ENCODE measurements at places on chromosomes 7 and 10.
A peak's percentile ranks its signal among the peaks of the same experiment; 100 is the strongest.

DNA sequence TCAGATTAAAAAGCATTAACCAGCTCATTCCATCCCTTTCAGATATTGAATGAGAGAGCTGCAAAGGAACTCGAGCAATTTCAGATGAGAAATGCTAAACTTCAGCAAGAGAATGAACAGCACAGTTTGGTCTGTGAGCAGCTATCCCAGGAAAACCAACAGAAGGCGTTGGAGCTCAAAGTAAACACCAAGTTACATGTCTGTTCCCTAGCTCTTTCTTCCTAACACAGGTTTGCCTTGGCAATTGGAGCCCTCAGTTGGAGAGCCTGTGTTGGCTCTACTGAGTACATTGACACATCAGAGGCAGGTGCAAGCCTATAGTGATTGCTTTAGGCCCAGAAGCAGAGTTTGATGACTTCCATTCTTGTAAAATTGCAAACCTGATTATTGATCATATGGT lies 14.7 kb downstream of the CFAP58 start:
- DNase-seq: no peak

DNA sequence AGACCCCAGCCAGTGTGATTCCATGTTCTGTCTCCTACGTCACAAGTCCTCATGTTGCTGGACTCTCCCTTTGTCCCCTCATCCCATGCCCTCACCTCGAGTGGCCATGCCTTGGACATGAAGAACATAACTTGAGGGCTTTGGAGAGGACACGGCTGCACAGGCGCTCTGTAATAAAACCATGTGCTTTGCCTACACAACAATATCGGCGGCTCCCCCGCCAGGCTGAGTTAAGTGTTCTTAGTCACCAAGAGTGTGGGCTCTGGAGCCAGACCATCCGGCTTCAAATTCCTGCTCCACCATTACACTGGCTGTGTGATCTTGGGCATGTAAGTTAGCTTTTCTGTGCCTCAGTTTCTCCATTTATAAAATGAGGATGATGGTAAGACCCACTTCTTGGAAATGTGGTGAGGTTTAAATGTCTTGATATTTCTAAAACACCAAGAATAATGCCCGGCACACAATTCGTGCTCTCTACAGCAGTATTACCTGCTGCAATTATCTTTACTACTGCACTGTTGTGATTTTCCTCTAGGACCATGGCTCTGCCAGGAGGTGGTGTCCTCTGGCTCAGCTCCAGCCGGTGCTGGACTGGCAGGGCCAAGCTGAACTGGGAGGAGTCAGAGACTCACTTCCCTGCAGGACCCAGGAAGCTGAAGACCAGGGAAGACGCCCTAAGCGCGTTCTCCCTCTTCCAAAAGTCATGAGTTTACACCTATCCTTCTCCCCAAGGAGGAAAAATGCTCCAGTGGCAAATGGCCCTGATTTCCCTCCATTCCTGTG lies 15.7 kb downstream of the SLIT1 start:
- no peak for DNase-seq

- no peak for DNase-seq
Measured at GRCh38 chr7:144731661-144732351, 104.0 kb downstream of the TPK1 start.

GRCh38 chr10:103576862-103577261 lies 83.4 kb downstream of the NEURL1 start:
- DNase-seq: no peak

DNA sequence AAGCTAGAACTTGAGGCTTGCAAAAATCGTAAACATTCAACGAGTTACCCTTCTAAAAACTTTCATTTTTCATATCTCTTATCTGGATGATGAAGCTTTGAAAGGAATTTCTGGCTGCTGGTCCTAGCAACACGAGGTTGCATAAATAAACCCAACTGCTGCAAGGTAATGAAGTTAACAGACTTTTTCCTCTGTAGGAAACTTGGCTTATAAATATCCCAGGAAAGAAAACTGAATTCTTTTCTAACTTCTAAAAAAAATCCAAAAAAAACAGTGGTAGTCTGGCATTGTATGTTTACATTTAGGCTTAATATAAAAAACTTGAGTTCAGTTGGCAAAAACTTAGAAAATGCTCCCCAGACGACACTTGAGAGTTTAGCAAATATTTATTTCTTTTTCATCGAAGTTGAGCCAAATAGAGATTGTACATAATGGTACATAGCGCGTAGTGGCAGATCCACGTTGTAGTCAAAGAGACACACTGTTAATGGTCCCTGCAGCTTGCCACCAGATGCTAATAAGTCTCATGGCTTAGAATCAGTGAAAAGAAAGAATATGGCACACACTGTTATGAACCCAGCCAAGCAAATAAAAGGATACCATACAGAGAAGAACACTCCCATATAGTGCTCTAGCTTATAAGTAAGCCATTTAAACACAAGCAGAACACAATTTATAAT lies 200.3 kb upstream of the PCLO start:
- DNase-seq: no peak

DNA sequence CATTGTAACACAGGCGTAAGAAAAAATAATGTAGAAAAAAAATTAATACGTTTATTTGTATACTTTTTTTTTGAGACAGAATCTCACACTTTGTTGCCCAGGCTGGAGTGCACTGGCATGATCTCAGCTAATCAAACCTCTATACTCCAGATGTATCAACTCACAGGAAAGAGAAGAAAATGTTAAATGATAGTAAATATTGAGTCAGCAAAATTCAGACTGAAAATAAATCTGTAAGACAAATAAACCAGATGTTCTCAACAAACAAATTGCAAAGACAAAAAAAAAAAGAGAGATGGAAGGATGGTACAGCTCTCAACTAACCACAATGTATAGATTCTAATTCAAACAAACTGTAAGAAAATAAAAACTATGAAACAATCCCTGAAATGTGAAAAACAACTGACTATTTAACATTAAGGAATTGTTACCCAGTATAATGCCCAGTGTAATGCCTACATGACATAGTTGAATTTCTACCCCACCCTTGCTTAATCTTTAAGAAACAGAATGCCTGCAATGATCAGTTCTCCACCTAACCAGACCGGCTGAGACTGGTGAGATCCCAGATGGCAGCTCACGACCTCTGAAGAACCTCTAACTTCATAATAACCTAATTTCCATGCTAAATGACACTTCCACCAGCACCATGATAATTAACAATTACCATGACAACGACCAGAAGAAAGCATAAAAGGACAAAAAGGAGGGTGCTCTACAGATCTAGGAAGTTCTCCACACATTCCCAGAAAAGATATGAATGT lies 272.0 kb upstream of the GNAI1 start:
- DNase-seq: no peak

GRCh38 chr7:28055161-28055544 lies 125.4 kb downstream of the JAZF1 start:
- DNase-seq: no peak

DNA sequence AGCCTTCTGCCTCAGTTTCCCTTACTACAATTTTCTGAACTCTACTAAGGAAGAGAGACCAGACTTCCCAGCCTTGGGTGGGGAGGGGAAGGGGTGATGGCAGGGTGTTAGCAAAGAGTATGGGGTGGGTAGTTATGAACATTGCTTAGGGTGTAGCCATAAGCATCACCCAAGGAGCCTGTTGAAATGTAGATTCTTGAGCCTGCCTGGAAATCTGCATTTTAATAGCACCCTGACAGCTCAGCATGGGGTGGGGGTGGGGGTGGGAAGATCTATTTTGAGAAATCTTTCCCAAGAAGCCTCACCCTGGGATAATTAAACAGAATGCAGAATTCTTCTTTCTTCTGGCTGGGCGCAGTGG lies 164.8 kb downstream of the NRF1 start:
- no peak for DNase-seq

DNA sequence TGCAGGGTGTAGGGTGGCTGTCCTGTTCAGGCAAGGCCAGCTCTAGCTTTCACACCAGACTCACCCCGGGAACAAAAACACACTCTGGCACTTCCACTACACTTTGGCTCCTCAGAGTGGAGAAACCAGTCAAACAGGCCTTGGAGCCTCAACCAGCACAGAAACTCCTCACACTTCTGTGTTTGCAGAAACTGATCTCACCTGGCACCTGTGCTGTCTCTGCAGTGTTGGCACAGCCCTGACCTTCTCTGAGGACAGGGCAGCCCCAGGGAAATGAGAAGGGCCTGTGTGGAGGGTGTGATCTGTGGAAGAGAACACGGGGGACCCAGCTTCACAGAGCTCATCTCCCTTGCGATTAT lies 4.1 kb upstream of the CALML5 start:
- no peak for DNase-seq

GRCh38 chr10:22633106-22633505 lies 81.3 kb downstream of the PIP4K2A start:
- DNase-seq: no peak

DNA sequence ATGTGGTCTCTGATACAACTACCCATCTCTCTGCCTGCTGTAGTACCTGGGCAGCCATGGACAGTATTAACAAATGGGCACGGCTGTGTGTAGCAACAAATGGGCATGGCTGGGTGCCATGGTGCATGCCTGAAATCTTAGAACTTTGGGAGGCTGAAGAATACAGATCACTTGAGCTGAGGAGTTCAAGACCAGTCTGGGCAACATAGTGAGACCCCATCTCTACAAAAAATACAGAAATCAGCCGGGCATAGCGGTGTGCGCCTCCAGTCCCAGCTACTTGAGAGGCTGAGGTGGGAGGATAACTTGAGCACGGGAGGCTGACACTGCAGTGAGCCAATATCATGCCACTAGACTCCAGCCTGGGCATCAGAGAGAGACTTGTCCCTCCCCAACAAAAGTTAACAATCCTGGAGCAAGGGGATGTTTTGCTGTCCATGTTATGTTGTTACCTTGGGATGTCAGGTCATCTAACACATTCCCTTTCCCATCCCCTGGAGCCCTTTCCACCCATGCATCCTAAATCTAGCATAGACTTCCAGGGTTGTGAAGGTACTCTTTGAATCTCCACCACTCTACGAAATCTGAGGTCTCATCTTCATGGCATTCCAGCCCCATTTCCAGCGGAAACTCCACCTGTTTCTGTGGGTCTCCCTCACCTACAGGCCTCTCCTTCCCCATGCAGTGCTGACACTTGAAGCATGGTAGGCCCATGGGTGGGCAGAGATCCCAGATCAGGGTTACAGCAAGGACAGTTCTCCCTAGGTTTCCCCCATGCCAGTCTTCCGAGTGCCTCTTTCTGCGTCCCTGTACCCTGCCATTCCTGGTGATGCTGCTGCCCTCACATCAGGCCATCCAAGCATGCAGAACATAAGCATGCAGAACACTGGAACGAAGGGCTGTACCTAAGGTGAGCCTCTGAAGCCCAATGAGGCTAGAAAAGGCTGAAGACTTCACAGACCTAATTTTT lies 13.1 kb downstream of the FXYD4 start:
- DNase-seq: no peak

- no peak for DNase-seq
Measured at GRCh38 chr7:129998446-129998845, 45.7 kb upstream of the UBE2H start.

DNA sequence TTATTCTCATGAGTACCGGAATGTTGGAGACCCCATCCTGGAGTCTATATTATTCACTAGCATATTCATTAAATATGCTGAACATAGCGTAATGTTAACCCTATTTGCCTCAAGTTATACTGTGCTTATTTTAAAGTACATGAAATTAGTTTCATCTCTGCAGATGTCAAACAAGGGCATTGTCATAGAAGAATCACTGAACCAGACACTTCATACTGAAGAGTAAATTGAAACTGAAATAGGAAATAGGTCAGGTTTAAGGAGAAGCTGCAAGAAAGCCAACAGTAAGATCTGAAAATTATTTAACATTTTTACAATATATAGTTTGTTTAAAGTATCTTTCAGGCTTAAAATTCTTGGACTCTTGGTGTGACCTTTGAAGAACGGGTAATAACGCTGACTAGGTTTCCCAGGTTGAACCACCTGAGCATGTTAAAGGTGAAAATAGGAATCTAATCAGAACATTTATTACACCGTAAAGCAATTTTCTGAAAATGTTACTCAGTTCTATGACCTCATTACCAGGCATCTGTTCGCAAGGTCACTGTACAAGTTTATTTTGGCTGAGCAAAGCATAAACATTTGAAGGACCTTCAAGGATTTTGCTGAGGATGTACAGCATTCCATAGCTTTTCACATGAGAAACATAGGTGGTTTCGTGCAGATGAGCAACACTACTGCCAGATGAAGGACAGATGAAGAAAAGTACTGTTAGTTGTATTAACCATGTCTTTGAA lies 82.7 kb downstream of the REEP3 start:
- no peak for DNase-seq

DNA sequence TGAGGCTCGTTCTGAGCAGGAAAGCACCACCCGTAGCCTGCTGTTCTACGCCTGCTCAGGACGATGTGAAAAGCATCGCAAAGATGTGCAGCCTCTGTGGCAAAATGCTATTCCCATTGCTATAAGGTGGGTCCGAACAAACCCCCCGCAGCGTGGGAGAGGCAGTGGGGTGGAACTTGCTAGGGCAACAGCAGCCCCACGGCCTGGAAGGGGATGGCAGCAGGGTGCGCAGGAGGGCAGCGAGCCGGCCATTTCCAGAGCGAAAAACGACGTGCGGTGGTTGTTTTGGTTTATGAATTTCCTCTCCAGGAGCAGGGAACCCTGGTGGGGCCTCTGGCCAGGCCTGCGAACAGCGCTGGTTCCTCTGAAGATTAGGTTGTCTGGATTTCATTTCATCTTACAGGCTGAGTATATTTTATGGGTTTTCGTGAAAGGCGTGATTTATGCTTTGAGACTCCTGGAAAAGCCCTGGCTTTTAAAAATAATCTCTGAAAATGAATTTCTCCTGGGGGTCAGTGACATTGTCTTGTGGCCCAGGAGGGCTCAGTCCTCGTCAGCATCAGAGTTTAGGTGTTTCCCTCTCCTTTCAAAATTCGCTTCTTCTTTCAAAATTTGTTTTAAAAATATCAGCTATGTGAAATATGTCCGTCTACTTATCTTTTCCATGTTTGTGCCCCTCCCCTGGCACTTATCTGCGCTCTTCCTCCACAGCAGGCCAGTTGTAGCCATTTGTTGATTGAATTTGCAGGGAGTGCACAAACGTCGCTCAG lies 42.3 kb upstream of the UBE3C start:
- DNase-seq: no peak

- DNase-seq: peak; percentile 81
Measured at GRCh38 chr7:159143780-159144757, 598 bp downstream of the VIPR2 start.

DNA sequence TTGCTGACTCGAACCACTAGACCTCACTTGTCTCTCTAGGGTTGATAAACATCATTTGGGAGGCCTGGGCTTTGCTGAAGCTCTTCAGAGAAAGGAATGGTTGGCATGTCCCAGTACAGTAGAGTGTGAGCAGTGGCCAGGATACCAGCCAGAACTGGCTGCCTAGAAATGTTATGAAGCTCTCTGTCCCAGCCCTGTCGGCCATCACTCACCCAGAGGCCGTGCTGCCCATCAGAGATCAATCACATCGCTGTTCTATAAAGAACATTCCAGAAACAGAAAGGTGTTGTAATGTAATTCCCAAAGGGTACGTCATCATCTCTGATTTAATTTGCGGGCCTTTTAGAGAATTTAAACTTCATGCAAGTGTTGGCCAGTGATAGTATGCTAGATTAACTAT lies 111.5 kb downstream of the PRPF18 start:
- DNase-seq: no peak

DNA sequence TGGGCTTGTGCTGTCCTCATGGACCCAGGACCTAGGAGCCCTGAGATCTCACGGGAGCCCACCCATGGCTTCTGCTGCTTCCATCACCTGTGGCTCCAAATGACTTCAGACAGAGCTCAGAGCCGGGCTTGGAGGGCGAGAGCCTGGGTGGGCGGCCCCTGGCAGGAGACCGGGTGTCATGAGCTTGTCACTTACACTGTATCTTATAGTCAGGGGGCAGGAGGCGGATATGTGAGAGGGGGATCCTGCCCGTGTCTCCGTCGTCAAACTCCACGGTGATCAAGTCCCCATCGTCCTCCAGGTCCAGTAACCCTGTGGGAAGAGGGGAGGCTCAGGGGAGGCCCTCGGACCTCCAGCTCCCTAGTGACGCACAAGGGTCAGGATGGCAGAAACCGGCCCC lies 33.0 kb downstream of the SLC29A4 start:
- DNase-seq: no peak

Measured in retina (tissue), 1 donor.